ENCODE measurements at places on chromosomes 4 and X.

DNA sequence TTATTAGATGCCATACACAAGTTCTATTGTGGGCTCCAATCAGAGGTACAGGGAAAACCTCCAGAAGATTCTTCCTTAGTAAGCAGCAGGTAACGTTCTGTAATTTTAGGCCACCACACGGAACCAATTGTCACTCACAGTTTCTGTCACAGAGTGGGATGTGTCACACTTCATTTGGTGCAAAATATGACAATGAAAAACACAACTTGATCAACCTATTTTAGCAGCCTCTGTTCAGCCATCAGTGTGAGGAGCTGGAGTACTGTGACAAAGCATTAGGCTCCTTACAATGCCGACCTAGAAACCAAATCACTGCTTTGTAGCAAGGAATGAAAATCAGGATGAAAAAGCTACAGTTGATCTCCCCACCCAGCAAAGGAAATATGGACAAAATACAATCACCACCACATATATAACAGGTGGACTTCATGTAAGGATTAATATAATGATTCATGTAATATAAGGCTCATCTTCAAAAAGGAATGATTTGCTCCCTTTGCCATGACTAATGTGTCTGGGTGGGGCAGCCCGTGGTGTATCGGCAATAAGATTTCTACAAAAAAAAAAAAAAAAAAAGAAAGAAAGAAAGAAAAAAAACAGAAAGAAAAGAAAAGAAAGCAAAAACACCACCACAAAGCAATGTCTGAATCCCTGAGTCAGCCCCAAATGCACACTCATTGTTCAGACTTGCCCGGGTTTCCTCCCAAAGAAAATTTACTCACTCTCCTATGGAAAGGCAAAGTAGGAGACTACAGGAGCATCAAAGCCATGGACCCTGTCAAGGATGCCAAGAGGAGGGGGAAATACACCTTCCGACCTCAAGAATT, 36.0 kb downstream of the SLC9A7 start:
- DNase-seq, result no peak

GRCh38 chr4:52915191-52915590, 53.1 kb downstream of the RASL11B start:
- DNase-seq, result no peak

DNA sequence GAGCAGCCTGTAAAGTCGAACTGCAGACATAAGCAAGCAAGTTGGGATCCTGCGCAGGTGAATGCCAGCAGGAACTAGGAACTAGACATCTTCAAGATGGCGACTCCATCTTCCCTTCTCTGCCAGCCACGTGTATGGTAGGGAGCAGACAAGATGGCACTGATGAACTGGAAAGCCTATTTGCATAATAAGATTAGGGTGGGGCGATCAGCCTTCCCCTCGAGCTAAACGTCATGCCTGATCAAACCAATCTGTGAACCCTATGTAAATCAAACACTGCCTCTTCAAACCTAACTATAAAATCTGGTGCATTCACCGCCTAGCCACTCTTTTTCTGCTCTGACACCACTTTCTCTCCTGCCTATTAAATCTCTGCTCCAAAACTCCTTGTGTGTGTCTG, 28.1 kb upstream of the LGI2 start:
- DNase-seq, result no peak

DNA sequence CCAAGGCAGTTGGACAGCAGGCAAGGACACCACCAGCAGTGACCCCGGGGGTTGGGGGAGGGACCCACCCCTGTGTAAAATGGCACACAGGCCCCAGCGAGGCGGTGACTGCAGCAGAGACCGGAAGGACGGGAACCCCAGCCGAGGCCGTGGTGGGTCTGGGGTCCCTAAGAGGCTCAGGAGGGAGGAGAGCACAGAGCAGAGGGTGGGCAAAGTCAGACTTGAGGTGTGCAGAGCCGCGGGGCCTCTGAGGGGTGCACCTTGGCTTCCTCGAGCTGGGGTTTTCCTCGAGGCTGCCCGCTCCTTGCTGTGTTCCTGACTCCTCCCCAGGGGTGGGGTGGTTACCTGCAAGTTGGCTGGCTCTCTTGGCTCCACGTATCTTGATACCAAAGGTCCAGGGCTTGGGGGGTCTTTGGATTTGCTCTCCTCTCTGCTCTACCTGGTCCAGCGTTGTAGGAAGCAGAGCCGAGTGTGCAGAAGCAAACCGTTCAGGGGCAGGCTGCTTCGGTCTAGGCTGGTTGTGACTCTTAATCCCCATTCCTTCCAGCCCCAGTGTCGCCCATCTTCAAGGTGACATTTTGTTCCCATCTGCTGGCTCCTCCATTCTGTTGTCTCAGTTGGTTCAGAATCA, 37.9 kb upstream of the SORCS2 start:
- DNase-seq, result no peak

GRCh38 chrX:101744085-101744484, 84.4 kb upstream of the ARMCX2 start:
- no peak for DNase-seq

DNA sequence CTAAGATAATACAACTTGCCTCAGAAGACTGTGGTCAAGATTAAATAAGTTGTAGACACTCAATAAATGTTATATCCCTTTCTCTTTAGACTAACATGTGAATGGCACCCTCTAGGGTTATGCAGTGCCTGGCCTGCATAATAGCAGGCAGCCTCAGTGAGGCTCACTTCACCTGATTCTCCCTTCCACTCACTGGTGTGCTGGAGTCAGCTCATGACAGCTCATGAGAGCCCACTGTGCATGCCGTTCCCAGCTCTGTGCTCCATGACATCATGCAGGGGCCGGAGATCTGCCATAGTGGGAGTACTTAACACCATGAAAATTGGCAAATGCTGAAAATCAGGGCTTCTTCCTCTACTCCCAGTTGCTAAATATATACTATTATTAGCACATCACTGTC, 64.5 kb downstream of the TEC start:
- DNase-seq, result no peak

DNA sequence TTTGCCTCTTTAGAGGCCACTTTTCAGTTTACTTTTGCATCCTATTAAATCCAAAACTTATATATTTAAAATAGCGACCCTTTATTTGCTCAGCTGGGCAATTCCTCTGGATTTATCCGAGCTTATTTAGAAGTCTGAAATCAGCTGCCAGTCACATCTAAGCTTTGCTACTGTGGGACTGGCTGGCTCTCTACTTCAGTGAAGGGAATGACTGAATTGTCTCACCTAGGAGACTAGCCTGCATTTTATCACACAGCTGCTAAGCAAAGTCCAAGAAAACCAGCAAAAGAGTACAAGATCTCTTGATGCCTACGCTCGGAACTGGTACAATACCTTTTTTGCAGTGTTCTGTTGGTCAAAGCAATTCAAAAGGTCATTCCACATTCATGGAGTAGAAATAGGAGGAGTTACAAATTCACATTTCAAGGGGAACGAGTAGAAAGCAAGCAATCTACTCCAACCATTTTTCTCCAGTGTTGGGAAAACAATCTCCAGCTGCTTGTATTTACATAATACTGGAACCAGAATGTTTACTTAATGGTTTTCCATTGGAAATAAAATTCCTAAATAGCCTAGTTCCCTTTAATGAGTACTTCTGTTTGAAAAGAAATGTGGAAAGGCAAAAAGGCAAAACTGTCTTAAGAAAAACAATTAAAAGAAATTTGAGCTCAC, 160.2 kb downstream of the MAGEB5 start:
- DNase-seq, result no peak

DNA sequence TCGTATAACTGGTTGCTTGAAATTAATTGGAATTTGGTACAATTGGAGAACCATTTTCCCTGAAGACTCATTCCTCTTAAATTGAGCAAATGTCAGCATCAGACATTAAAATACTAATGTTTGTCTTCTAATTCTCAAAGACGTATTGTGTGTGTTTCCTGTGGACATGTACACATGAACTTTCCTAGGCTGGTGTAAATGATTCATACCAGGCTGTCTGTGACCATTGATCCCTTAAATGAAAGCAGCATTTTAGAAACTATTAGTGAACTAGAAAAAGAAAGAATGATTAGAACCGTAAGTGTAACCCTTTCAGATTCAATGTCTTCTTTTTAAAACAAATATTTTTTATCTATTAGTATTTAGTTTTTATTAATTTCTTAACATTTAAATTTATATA, 332.9 kb downstream of the PPP3CA start:
- no peak for DNase-seq

DNA sequence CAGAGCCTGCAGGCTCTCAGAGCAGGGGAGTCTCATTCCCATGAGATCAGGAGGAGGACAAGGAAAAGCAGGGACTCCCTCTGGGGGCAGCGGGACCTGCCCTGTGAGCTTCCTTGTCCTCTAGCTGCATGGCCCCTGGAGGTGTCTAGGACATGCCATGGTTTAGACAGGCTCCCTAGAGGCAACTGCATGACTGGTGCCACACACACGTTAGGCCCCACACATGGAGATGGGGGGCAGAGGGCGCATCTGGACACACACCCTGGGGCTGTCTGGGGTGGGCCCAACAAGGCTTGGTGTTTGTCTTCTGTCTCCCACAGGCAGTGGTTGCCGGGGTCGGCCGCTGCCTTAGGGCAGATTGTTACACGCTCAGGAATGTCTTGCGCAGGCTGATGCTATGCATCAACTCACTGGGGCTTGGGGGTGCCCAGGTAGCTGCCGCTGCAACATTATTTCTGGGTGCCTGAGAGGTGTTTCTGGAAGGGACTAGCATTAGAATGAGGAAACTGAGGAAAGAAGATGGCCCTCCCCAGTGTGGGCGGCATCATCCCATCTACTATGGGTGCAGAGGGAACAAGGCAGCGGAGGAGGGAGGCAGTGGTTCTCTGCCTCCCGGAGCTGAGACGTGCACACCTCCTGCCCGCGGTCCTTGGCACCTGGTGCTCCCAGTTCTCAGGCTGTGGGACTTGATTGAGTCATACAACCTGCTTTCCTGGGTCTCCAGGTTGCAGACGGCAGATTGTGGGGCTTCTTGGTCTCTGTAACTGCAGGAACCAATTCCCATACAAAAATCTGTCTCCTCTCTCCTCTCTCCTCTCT, 32.1 kb upstream of the GPR78 start:
- no peak for DNase-seq

GRCh38 chrX:97446298-97446882, 562.7 kb downstream of the RPA4 start:
- DNase-seq, result no peak

DNA sequence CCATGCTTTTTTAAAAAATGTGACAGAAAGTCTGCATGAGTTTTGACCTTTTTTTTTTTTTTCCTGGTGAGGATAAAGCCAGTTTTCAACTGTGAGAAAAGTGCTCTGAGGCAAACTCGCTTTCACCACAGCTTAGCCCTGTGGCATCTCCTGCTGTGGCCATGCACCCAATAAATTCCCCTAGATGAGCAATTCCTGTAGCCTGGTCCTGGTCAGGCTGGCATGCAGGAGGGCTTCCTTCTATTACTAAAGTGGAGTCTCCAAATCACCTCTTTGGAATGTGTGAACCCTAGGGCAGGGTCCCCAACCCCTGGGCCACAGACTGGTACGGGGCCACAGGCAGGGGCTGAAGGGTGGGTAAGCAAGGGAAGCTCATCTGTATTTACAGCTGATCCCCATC, 265.4 kb downstream of the RAPGEF2 start:
- DNase-seq, result no peak

- DNase-seq, result no peak
Observed at GRCh38 chr4:77819404-77819842, 255 bp upstream of the CNOT6L start.

GRCh38 chr4:54897590-54897989, 227.8 kb downstream of the KDR start:
- DNase-seq, result no peak

DNA sequence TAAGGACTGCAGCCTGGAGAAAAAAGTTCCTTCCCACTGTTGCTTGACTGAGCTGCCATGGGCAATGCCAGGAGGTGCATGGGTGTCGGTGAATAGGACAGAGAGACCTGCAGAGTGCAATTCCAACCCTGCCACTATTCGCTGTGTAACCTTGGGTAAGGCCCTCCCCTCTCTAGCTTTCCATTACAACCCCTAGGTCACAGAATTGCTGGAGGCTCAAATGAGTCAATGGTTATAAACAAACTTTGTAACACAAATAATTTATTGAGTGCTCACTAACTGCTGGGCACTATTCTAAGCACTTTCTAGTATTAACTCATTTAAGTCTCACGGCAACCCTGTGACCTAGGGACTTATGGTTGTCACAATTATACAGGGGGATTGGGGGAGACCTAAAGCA, 37.8 kb downstream of the PJA1 start:
- no peak for DNase-seq

- DNase-seq, result no peak
Observed at GRCh38 chrX:106894978-106895452, 8.1 kb downstream of the RIPPLY1 start.

DNA sequence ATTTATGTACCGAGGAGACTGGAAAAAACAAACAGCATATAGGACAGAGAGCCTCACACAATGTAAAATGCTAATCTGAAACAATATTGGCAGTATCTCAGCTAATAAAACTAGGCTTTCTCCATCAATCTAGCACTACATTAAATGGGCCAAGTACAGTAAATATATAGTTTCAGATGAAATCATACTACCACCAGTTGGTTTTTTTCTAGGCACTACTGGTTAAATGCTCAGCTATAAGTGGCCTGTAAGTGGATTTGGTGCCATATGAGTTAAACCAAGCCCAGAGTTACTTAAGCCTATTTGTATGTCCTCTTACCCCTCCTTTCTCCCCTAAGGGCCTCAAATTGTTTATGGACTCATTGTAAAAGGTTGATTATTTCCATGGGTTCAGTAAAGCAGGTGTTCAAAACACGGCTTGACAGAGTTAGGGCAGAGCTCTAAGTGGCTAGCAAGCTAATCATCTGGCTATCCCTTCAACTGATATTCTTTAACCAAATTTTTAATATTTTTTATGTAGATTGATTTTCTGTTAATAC, 57.5 kb downstream of the FAM13A start:
- no peak for DNase-seq

DNA sequence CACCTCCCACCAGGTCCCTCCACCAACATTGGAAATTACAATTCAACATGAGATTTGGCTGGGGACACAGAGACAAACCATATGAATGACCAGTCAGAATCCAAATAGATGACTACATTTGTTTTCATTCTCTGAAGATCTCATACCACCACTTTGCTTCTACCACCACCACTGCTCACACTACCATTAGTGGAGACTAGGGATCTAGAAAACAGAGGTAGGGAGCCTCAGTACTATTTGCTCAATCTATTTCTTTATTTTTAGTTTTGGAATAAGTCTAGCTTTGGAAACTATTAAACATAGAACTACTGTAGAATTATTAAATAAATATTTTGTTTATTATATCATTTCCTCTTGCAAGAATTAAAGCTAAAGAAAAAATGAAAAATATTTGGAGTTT, 727.9 kb downstream of the CCSER1 start:
- DNase-seq, result no peak
